ENCODE measurements at places on chromosomes 1 and 21. TPM values are rescaled to one million over a fixed set of nuclear protein-coding genes. Genes with fewer than 3 reads are reported as not detected.

RXRG gene
- total RNA-seq = not detected

SLC45A3 gene
- total RNA-seq = 17.0 TPM

DNA sequence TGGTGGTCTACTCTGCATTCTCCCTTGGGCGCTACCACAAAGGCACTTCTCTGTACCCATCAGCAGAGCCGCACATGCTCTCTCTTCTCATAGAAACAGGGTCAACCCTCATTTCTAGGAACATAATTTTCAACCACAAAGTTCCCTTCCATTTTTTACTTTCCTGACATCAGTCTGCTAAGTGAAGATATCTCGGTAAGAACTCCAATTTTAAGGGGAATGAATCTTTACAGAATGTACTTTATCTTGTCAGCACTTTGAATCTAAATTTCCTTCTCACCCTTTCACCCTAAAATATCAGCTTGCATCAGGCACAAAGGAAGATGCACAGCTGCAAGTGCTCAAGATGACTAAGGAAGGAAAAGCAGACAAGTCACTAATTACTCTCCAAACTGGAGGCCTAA lies 545.9 kb downstream of the SMYD3 start:
- DNase-seq = no peak

GRCh38 chr1:93042187-93043056 lies 36.7 kb upstream of the MTF2 start:
- no peak for DNase-seq

DNA sequence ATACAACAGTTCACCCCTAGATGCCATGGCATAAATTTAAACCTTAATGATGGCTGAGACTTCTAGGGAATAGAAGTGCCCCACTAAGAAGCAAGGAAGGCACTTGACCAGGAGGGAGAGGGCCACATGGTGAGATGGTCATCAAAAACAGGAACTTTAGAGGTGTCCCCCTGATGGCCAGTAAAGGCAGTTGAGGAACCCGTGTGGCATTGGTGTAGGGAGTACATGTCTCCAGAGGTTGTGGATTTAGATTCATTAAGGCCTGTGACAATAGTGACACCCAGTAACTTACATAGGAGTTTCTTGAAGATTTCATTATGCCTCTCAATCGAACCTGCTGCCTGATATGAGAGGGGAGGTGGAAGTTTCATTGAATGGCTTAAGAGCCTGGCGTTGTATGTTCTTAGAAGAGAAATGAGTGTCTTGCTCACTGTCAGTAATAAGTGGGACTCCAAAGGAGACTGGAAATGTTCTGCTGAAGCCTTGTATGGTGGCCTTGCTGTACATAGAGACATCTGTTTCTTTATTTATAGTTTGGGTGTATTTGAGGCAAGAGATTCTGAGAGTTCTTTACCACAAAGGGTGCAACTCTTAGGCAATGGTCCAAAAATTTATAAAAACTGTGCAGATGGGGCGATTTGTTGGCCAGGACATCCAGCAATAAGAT lies 27.9 kb downstream of the EDARADD start:
- no peak for DNase-seq

DNA sequence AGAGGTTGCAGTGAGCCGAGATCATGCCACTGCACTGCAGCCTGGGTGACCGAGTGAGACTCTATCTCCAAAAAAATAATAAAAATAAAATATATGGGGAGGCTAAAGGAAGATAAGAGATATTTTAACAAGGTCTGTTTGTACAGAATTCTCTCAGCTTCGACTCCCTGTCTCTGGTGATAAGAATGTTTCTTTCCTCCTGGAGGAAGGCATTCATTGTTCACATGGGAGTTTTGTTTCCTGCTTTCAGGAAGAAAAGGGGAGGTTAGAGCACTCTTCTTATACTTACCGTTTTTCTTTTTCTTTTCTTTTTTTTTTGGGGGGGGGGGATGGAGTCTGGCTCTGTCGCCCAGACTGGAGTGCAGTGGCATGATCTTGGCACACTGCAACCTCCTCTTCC lies 2.0 kb upstream of the NAXE start:
- no peak for DNase-seq

- DNase-seq = no peak
Observed at GRCh38 chr1:234772345-234773147, 162.6 kb upstream of the IRF2BP2 start.

DNA sequence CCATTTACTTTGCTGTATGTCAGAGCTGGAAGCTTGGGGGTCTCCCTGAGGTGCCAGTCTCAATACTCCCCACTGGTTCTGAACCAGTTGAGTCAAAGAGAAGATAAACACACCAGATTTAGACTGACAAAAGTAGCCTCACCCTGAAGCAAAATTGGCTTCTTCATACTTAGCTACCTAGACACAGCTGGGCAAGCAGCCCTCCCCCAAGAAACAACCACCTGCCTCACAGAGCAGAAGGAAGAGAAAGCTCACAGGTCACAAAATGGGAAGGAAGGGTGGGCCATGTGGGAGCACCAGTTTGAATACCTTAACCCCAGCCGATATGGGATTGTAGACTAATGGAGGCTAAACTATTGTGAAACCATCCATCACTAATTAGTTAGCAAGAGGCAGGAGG lies 24.6 kb upstream of the MYSM1 start:
- DNase-seq = no peak

DNA sequence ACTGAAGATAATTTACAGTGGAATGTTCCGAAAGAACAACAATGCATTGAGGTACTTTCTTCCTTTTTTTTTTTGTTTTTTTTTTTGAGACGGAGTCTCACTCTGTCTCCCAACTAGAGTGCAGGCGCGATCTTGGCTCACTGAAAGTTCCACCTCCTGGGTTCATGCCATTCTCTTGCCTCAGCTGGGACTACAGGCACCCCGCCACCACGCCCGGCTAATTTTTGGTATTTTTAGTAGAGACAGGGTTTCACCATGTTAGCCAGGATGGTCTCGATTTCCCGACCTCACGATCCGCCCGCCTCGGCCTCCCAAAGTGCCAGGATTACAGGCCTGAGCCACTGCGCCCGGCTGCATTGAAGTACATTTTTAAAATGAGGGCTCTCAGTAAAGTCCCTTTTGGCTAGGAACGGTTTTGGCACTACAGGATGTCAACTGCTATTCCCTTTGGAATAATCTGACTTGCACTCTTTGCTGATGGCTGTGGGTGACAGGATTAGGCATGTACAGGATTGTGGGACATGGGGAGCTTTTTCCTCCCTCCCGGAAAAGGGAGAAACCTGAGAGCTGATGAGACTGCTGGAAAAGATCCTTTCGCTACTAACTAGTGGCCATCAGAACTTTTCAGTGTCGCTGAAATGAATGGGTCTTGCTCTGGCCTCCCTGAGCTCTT lies 56.9 kb upstream of the EDEM3 start:
- DNase-seq = no peak

- no peak for DNase-seq
Observed at GRCh38 chr1:2181752-2182151, 12.8 kb downstream of the FAAP20 start.

- no peak for DNase-seq
Observed at GRCh38 chr1:179984942-179985341, 30.3 kb downstream of the CEP350 start.

All from right lobe of liver (tissue), 6 donors.